ENCODE measurements at places on chromosomes 5 and 9. TPM values are rescaled to one million over a fixed set of nuclear protein-coding genes. Genes with fewer than 3 reads are reported as not detected.

DNA sequence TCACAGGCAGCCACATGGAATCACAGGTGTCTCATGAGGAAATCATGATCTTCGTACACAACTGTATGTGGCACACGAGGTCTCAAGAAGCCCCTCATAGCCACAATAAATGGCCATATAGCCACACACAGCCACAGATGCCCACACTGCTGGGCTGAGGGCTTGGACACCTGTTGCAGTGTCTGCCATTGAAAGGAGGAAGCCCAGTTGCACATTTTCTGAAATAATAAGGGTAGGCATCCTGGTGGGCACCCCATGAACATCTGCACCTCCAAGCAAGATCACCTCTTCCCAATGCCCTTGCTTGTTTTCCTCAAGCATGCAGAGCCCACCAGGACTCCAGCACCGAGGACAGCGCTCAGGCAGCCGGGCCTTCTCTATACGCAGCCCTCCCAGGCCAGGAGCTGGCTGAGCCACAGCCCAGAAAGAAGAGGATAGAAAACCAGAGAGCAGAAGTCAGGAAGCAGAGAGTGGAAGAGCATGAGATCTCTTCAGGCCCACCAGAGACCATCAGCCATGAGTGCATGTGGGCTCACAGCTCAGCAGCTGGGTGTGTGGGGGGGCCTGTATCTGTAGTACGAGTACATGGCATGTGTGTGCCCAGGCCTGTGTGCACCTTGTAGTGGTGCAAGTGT, 1.0 kb upstream of the ACSL6 start:
- peaks cover 12% of the 10 kb centered on the region for H3K4me1 ChIP-seq
- no peaks in the 10 kb centered on the region for H3K36me3 ChIP-seq
- H3K4me3 ChIP-seq = peak overlapping the region; percentile 25
- H3K27me3 ChIP-seq = peaks cover 17% of the 10 kb centered on the region
- H3K27ac ChIP-seq = no peak overlapping the region
- peak; percentile 92 for DNase-seq

GRCh38 chr9:120765910-120766425, 27.2 kb downstream of the FBXW2 start:
- DNase-seq = no peak
- no peaks in the 10 kb centered on the region for H3K27me3 ChIP-seq
- H3K4me3 ChIP-seq = no peak overlapping the region
- no peak overlapping the region for H3K27ac ChIP-seq
- peaks cover 9% of the 10 kb centered on the region for H3K36me3 ChIP-seq

DNA sequence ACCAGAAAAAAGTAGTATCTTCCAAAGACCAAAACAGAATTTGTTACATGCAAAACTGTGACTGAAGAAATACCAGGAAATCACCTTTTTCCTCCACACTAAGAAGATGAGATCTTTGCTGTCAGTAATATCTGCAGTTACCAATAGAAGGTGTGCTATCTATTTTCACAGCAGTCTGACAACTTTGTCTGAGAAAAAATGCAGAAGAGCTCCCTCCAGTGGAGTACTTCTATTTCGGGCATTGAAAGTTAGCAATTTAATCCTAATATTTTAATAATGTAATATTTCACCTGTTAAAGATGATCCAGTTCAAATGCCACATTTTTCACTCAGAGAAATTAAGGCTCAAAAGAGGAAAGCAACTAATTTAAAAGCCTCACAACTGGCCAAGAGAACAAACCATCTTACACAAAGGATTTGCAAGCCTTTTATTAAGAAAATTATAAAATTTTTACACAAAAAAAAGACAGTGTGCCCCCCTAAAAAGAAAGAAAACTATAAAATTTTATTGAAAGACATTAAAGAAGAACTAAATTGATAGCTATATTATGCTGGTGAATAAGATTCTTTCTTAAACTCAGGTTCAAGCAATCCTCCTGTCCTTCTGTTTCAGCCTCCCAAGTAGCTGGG, 50.6 kb downstream of the DEPDC1B start:
- no peaks in the 10 kb centered on the region for H3K36me3 ChIP-seq
- H3K27me3 ChIP-seq = no peaks in the 10 kb centered on the region
- H3K27ac ChIP-seq = no peak overlapping the region
- no peaks in the 10 kb centered on the region for H3K4me1 ChIP-seq
- DNase-seq = no peak

GRCh38 chr9:2291980-2292704, 277.0 kb downstream of the SMARCA2 start:
- no peak overlapping the region for H3K4me3 ChIP-seq
- H3K27me3 ChIP-seq = no peaks in the 10 kb centered on the region
- H3K27ac ChIP-seq = no peak overlapping the region
- no peak for DNase-seq
- H3K36me3 ChIP-seq = no peaks in the 10 kb centered on the region
- H3K4me1 ChIP-seq = peaks cover 2% of the 10 kb centered on the region

GRCh38 chr5:119270960-119271757, 84.7 kb upstream of the TNFAIP8 start:
- H3K27ac ChIP-seq = no peak overlapping the region
- H3K4me1 ChIP-seq = peaks cover 18% of the 10 kb centered on the region

DNA sequence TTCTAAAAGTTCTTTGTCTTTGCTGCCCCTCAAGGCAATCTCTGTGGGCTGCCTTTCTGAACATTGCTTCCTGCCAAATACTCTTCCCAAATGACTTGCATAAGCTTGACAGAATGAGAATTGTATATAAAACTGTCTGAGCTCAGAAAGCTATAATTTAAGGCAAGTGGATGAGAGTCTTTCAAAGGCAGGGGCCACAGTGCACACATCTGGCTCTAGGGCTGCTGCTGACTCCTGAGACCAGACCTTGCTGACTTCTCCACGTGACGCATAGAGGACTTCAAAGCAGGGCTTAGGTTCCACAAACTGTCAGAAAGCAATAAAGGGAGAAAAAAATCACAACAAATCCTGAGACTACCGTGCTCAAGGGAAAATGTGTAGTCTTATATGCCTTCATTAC, 79.4 kb upstream of the DIRAS2 start:
- H3K36me3 ChIP-seq = no peaks in the 10 kb centered on the region
- H3K4me1 ChIP-seq = no peaks in the 10 kb centered on the region
- DNase-seq = no peak

GRCh38 chr9:106286249-106286648, 576.7 kb upstream of the ZNF462 start:
- H3K4me3 ChIP-seq = no peak overlapping the region
- no peaks in the 10 kb centered on the region for H3K36me3 ChIP-seq
- H3K27me3 ChIP-seq = no peaks in the 10 kb centered on the region
- peaks cover 4% of the 10 kb centered on the region for H3K4me1 ChIP-seq

- peaks cover 18% of the 10 kb centered on the region for H3K4me1 ChIP-seq
- DNase-seq = no peak
- H3K27ac ChIP-seq = no peak overlapping the region
- H3K4me3 ChIP-seq = no peak overlapping the region
- no peaks in the 10 kb centered on the region for H3K36me3 ChIP-seq
- no peaks in the 10 kb centered on the region for H3K27me3 ChIP-seq
These were observed 375.1 kb upstream of the ST8SIA4 start for GRCh38 chr5:101278011-101278687.

DNA sequence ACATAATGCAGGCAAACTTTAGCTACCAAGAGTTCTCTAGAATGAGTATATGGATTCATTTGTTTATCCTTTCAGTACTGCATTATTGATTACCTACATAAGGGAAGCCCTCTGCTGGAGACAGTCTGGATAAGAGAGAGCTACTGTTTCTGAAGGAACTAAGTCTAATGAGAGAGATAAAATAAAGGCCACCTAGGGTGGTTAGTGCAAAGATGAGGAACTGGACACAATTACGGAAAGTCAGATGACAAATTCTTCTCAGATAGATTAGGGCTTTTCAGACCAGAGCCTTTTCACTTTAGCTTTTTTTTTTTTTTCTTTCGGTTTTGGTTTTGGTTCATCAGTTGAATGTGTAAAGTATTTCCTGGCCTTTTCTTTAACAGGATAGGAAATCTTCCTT, 31.3 kb downstream of the ISOC1 start:
- peaks cover 6% of the 10 kb centered on the region for H3K4me1 ChIP-seq
- no peak overlapping the region for H3K4me3 ChIP-seq
- H3K27ac ChIP-seq = no peak overlapping the region
- no peaks in the 10 kb centered on the region for H3K36me3 ChIP-seq
- H3K27me3 ChIP-seq = no peaks in the 10 kb centered on the region

- DNase-seq = peak; percentile 27
- no peaks in the 10 kb centered on the region for H3K27me3 ChIP-seq
These were observed 192.1 kb upstream of the TRIM32 start for GRCh38 chr9:116494815-116495634.

DNA sequence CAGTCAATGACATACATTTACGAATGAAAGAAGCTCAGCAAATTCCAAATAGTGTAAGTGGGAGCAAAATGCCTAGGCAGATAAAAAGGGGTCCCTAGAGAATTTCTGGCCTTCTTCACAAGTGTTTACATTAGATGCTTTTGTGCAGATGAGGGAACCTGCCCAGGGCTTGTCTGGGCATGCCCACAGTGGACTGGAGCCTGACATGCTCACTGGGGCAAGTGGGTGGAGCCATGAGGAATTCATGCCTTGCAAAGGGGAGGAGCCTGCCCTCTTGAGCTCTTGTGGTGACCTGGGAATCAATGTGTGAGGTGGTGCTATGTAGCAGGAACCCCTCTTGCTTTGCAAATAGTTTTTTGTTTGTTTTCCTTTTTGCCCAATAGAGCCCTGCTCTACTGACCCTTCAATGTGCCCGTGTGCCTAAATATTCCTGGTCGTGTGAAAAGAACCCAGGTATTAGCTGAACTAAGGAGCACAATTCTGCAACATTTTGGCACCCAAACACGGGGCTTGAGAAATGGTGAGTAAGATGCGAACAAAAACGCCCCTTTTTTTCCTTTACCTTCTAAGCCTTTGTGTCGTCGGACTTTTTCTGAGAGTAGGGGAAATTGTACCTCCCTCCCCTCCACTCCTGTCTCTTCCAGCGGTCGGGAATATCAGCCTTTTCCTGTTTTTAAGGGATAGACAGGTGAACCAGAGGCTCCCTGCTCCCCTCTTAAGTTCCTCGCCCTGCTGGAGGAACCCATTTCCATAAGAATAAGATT, 433.8 kb upstream of the CDH9 start:
- peaks cover 16% of the 10 kb centered on the region for H3K36me3 ChIP-seq
- peak overlapping the region; percentile 88 for H3K4me3 ChIP-seq
- no peaks in the 10 kb centered on the region for H3K4me1 ChIP-seq
- peak; percentile 65 for DNase-seq
- peak overlapping the region; percentile 91 for H3K27ac ChIP-seq
- peaks cover 4% of the 10 kb centered on the region for H3K27me3 ChIP-seq

DNA sequence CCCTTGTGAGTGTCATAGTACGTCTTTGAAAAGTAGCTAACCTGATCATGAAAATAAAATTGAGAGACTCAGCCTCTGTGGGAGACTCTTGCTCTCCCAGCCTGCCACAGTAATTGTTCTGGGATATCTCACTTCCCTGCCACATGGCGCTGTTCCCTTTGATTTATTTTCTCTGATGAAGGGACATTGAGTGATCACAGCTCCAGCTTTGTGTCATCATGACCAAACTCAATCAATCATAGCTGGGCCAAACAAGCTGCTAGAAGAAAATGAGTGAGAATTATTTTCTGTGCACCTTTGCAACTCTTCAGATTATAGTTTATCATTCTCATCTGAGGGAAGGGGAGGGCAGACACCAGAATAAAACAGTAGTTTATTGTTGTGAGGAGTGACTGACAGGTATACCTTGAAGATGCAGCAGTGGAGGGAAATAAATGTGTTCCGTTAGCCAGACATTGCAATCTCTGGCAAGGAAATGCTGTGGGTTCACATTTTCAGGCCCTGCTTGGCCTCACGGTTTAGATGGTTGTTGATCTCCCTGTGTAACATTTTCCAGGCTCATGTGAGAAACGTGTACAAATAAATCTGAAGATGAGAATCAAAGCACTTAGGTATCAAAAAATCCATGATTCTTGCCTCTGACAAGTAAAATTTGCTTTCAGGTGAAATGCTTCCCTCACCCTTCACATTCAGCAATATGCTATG, 174.7 kb upstream of the FBXL17 start:
- no peaks in the 10 kb centered on the region for H3K4me1 ChIP-seq
- no peak for DNase-seq
- H3K36me3 ChIP-seq = no peaks in the 10 kb centered on the region
- no peak overlapping the region for H3K4me3 ChIP-seq
- no peaks in the 10 kb centered on the region for H3K27me3 ChIP-seq
- H3K27ac ChIP-seq = no peak overlapping the region

DNA sequence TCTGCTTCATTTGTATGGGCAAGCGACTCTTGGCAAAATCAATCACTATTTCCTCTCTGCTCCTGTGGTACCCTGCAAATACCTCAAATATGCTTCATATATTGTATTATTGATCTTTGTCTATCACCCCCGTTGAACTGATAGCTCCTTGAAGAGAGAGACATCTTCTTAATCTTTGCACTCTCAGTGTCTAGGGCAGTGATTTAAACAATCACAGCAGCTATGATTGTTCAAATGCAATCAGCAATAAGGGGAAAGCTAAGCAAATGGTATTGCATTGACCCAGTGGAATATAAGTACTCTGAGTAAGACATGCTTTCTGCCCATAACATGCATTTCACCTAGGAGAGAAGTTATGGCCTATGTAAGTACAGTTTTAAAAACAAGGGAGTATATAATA, 90.2 kb downstream of the SUSD1 start:
- peaks cover 13% of the 10 kb centered on the region for H3K4me1 ChIP-seq
- no peak overlapping the region for H3K27ac ChIP-seq
- H3K27me3 ChIP-seq = peaks cover 1% of the 10 kb centered on the region
- DNase-seq = no peak
- no peaks in the 10 kb centered on the region for H3K36me3 ChIP-seq

The SH3RF2 gene
- 0.23 TPM for total RNA-seq

The PCDHA5 gene
- 2.7 TPM for total RNA-seq

The PCDHA4 gene
- 9.9 TPM for total RNA-seq

The LECT2 gene
- total RNA-seq = not detected

The STING1 gene
- 69.1 TPM for total RNA-seq

The SLC26A2 gene
- 22.2 TPM for total RNA-seq

The DYNC2I2 gene
- total RNA-seq = 35.4 TPM

The ZFP37 gene
- total RNA-seq = 4.2 TPM

The CYFIP2 gene
- total RNA-seq = 42.9 TPM
